ENCODE measurements at places on chromosomes 4 and X.

DNA sequence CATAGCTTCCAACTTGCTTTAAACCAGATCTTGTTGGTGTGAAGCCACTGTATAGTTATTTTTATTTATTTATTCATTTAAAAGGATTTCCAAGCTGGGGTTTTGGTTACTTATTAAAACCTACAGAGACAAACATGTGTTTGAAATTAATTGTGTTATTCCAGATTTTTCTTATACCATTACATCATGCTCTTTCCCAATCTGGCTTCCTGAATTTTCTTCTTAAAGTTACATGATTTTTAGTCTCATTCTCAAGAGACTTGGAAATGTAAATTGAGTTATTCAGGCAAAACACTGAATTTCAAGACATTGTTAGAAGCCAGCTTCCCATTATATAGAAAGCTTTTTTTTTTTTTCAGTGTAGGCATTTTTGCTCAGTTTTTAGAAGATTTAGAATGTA, 381.9 kb downstream of the IL1RAPL1 start:
- no peak for DNase-seq

GRCh38 chr4:162853788-162854187, 312.9 kb downstream of the NAF1 start:
- DNase-seq, result no peak

GRCh38 chr4:986879-987623, at the start of gene IDUA:
TSS of gene IDUA (plus strand) at chr4:987044. CDS start at chr4:987085, 41 bp downstream.
- DNase-seq, result peak; percentile 79

DNA sequence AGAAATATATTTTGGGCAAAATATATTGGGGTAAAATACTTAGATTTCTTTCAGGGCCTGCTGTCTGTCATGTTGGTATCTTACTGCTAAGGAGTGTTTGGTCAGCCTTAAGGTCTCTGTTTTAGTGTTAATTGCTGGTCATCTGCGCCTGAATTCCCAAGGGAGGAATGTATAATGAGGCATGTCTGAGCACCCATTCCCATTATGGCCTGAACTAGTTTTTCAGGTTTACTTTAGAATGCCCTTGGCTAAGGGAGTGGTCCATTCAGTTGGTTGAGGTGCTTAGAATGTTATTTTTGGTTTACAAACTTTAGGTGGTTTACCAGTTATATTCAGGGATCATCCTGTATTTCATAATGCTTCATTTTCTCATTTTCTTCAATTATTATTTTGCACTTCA, 125.9 kb downstream of the CFAP299 start:
- DNase-seq, result no peak

DNA sequence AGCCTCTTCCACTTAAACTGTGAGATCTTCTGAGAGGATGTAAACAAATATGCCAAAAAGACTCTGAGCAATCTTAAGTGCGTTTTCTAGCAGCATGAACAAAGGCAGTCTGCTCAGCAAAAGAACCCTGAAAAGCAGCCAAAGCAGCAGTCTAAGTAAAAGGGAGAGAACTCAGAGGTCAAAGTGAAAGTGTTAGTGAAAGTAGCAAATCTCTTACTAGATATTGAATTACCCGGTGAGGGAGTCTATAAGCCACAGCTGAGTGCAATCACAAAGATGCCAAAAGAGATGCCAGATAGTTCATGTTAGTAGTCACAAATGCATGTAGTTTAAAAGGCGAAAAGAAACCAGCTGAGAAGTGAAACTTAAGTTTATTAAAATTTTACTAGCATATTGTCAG, 7.9 kb upstream of the GNRHR start:
- no peak for DNase-seq

- DNase-seq, result no peak
Observed at GRCh38 chrX:46072791-46073190, 472.4 kb downstream of the ZNF674 start.

Data from activated T-helper 9 cell treated with anti-CD3 and anti-CD28 coated beads, Interleukin-2, amount 50 U/mL, for 16 hours (primary cell).